ENCODE measurements at places on chromosomes 12 and 14. TPM values are rescaled to one million over a fixed set of nuclear protein-coding genes. Genes with fewer than 3 reads are reported as not detected.

TAS2R19 gene
- total RNA-seq: 7.9 TPM

NUAK1 gene
- 18.8 TPM for total RNA-seq

TRAFD1 gene
- 36.8 TPM for total RNA-seq

BEGAIN gene
- 7.0 TPM for total RNA-seq

TMEM229B gene
- total RNA-seq: 7.5 TPM

FAM181A gene
- not detected for total RNA-seq

SLC5A8 gene
- total RNA-seq: not detected

DNA sequence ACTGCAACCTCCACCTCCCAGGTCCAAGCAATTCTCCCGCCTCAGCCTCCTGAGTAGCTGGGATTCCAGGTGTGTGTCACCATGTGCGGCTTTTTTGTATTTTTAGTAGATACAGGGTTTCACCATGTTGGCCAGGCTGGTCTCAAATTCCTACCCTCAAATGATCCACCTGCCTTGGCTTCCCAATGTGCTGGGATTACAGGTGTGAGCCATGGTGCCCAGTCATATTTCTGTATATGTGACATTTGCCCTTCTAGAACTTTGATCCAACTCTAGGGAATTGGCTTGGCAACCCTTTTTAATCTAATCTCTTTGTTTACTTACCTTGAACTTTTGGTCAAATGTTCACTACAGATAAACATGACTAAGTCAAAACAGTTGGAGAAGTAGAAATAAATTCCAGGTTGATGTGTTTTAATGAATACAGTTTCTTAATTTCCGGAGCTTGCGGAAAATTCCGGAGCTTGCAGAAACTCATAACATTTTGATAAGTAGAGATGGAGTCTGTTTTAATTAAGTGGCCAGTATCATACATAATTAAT is 11.5 kb upstream of the PEBP1 start:
- no peaks in the 10 kb centered on the region for H3K27me3 ChIP-seq
- no peak for DNase-seq
- no peak overlapping the region for H3K4me3 ChIP-seq

DNA sequence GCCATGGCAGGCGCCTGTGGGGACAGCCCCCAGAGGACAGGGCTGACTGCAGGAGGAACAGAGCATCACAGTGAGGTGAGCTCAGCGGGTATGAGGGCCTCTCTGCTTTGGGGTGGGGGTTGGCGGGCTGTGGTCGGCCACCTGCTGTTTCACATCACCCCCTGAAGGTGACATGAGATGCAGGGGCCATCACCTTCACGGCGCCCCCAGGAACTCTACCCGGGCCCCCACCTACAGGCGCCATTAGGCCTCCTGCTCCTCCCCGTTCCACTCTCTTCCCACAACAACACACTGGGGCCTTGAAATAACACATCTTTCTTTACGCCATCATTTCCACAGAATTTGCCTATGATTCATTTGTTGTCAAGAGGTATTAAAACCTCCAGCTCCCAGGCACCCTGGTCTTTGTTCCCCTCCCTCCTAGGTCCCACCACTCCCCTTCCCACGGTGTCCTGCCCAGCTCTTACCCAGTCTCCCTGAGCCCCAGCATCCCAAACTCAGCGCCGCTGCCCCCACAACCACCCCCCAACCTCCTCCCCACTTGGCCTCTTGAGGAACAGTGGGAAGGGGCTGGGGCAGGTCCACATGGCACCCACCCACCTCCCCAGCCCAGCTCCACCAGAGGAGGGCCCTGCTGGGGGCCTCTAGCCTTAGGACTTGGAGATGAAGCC is 12.7 kb upstream of the HDAC7 start:
- H3K27me3 ChIP-seq: peaks cover 3% of the 10 kb centered on the region
- DNase-seq: no peak
- no peak overlapping the region for H3K4me3 ChIP-seq

DNA sequence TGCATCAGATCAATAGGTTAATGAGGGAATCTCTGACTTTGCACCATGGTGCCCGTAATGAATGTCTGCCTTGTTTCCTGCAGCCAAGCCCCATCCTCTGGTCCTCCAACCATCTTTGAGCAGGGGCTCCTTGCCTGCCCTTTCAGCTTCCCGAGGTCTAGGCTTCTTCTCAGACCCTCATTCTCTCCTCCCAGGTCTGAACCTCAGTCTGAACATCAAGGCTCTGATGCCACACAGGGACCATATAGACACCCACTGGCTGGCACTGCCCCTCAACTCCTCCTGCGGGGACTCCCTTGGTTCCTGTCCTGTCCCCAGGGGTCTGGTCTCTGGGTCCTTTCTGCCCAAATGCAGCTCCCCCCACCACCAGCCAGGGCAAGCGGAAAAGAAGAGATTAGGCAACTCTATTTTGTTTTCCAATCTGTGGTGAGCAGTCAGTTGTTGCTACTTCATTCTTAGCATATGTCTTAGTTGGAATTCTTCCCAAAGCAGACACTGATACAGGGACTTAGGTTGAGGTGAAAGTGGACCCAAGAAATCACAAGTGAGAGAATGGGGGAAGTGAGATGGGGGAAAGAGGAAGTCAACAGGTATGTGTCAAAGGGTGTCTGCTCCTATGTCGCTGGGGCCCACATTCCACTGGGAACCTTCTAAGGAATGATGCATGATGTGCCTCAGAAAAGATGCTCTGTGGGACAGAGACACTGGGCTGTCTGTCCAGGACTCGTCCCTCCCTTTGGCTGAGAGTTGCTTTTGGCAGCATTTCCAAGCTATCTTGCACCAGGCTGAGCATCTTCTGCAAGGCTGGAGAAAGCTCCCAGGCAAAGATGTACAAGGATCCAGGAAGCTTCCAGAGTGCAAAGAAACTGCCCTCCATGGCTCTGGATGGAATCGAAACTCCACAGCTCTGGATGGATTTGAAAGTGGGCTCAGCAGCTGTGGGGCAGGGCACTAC is 1096.5 kb upstream of the TMEM132C start:
- H3K27ac ChIP-seq: no peak overlapping the region
- H3K27me3 ChIP-seq: peaks cover 3% of the 10 kb centered on the region
- no peak for DNase-seq

DNA sequence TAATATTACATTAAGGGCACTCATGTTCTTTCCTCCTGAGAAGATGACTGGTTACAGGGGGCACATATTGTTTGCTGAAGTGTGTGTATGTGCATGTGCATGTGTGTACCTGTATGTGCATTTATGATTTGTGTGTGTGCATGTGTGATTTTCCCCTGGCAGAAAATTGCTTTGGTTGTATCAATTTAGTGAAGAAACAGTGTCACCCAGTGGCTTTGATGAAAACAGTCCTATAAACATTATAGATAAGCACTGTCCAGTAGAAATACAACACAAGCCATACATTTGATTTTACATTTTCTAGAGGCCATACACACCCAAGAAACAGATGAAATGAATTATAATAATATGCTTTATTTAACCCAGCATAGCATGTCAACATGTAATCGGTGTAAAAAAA is 8.6 kb downstream of the PDE3A start:
- peaks cover 4% of the 10 kb centered on the region for H3K27me3 ChIP-seq
- no peak overlapping the region for H3K4me3 ChIP-seq
- DNase-seq: no peak
- no peaks in the 10 kb centered on the region for H3K36me3 ChIP-seq

DNA sequence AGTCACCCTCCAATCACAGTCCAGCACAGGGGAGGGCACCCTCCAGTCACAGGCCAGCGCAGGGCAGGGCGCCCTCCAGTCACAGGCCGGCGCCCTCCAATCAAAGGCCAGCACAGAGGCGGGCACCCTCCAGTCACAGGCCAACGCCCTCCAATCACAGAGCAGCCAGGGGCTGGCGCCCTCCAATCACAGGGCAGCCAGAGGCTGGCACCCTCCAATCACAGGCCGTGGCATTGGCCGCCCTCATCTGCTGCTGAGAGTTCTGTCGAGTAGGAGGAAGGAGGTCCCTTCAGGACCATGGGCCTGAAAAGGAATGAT is 26.6 kb downstream of the DDX51 start:
- no peaks in the 10 kb centered on the region for H3K27me3 ChIP-seq
- DNase-seq: no peak
- H3K27ac ChIP-seq: no peak overlapping the region
- no peaks in the 10 kb centered on the region for H3K36me3 ChIP-seq
- no peaks in the 10 kb centered on the region for H3K4me1 ChIP-seq
- no peak overlapping the region for H3K4me3 ChIP-seq

GRCh38 chr12:85575120-85576096 is 260.8 kb downstream of the RASSF9 start:
- H3K4me3 ChIP-seq: no peak overlapping the region
- H3K36me3 ChIP-seq: no peaks in the 10 kb centered on the region
- no peaks in the 10 kb centered on the region for H3K4me1 ChIP-seq
- H3K27me3 ChIP-seq: no peaks in the 10 kb centered on the region
- DNase-seq: peak; percentile 54

DNA sequence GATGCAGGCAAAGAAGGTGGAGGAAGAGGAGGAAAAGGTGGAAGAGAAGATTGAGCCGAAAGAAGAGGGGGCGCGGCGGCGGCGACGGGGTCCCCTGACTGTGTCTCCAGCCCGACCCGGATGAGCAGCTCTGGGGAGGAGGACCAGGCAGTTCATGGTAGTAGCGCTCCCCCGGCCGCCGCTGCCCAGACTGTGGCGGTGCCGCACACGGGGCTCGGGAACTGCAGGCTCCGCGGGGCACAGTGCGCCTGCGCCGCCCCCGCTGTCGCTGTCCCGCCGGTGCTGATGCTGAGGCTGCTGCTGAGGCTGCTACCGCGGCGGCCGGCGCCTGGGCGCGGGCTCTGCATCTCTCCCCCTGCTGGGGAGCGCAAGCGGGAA is at the start of gene KCNH5:
Gene KCNH5, minus strand, starts transcription at position 225 of the 378 bp plus-strand sequence. CDS start 272 bp downstream, outside the sequence.
- peak within 1 kb of the TSS; percentile 46 for H3K27ac ChIP-seq
- DNase-seq: peak; percentile 81
- no peaks in the 10 kb centered on the region for H3K36me3 ChIP-seq
- H3K27me3 ChIP-seq: peaks cover 6% of the 10 kb centered on the region
- peak within 1 kb of the TSS; percentile 86 for H3K4me3 ChIP-seq

DNA sequence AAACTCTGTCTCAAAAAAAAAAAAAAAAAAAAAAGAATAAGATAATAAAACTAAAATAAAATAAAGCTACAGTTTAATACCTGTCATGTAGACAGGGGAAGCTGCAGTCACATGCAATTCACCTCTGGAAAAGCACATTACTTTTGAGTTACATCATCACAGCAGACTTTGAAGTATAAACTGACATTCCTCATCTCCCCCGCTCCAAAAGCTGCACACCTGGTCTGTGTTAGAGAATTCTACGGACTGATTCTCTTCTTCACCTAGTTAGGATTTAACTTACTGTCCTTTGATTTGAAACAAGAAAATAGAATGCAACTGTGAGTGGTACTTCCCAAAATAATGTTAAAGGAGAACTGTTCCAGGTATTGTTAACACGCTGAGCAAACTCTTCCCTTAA is 25.1 kb downstream of the SPPL3 start:
- H3K4me1 ChIP-seq: no peaks in the 10 kb centered on the region
- H3K27me3 ChIP-seq: no peaks in the 10 kb centered on the region
- no peak for DNase-seq
